ENCODE measurements at places on chromosomes 16 and 17. TPM values are rescaled to one million over a fixed set of nuclear protein-coding genes. Genes with fewer than 3 reads are reported as not detected.

GRCh38 chr17:44759086-44759915 lies 513 bp downstream of the ADAM11 start:
- no peak for DNase-seq

GRCh38 chr16:31572821-31573220 lies 45.1 kb downstream of the AHSP start:
- DNase-seq, result no peak

Gene CES3
- 0.80 TPM for total RNA-seq

Gene SPATA32
- 3.2 TPM for total RNA-seq

DNA sequence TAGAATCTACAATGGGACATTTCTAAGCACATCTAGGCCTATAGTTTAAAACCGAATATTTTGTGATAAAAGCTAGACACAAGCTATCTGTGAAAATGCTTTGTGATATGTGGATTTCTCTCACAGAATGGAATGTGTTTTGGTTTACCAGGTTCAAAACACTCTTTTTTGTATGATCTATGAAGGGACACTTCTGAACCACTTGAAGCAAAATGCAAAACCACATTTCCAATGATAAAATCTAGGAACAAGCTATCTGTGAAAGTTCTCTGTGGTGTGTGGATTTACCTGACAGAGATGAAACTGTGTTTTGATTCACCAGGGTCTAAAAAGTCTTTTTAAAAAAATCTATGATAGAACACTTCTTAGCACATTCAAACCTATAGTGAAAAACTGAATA lies 2192.4 kb downstream of the TP53TG3F start:
- no peak for DNase-seq

Measured in prostate gland (tissue), 2 donors.